ENCODE measurements at places on chromosomes 5 and 9. TPM values are rescaled to one million over a fixed set of nuclear protein-coding genes. Genes with fewer than 3 reads are reported as not detected.

OTULINL gene
- total RNA-seq = 9.9 TPM

HCN1 gene
- 0.12 TPM for total RNA-seq

FSD1L gene
- total RNA-seq = 9.3 TPM

ZNF366 gene
- 3.1 TPM for total RNA-seq

PCDHB12 gene
- total RNA-seq = 3.5 TPM

HAPLN1 gene
- 0.58 TPM for total RNA-seq

FGFR4 gene
- total RNA-seq = 233 TPM

EGFLAM gene
- 4.3 TPM for total RNA-seq

STPG3 gene
- total RNA-seq = not detected

ZCCHC7 gene
- 16.5 TPM for total RNA-seq

ZNF608 gene
- total RNA-seq = 37.1 TPM

WWC1 gene
- total RNA-seq = 58.4 TPM

PCDHGB4 gene
- 5.2 TPM for total RNA-seq

ARAP3 gene
- total RNA-seq = 24.2 TPM

PCDHGA2 gene
- 6.7 TPM for total RNA-seq

PCDHGC5 gene
- 2.0 TPM for total RNA-seq

SH3RF2 gene
- 106 TPM for total RNA-seq

GRCh38 chr5:143536364-143536763, 132.9 kb upstream of the NR3C1 start:
- no peak for DNase-seq

GRCh38 chr9:98124637-98125426, 5.8 kb upstream of the TRIM14 start:
- DNase-seq = no peak

GRCh38 chr5:54621048-54621447, 103.5 kb downstream of the SNX18 start:
- no peak for DNase-seq

GRCh38 chr5:635306-636055, 23.3 kb downstream of the CEP72 start:
- peak; percentile 7 for DNase-seq

- no peak for DNase-seq
Measured at GRCh38 chr5:7868427-7868772, 431 bp downstream of the FASTKD3 start.

DNA sequence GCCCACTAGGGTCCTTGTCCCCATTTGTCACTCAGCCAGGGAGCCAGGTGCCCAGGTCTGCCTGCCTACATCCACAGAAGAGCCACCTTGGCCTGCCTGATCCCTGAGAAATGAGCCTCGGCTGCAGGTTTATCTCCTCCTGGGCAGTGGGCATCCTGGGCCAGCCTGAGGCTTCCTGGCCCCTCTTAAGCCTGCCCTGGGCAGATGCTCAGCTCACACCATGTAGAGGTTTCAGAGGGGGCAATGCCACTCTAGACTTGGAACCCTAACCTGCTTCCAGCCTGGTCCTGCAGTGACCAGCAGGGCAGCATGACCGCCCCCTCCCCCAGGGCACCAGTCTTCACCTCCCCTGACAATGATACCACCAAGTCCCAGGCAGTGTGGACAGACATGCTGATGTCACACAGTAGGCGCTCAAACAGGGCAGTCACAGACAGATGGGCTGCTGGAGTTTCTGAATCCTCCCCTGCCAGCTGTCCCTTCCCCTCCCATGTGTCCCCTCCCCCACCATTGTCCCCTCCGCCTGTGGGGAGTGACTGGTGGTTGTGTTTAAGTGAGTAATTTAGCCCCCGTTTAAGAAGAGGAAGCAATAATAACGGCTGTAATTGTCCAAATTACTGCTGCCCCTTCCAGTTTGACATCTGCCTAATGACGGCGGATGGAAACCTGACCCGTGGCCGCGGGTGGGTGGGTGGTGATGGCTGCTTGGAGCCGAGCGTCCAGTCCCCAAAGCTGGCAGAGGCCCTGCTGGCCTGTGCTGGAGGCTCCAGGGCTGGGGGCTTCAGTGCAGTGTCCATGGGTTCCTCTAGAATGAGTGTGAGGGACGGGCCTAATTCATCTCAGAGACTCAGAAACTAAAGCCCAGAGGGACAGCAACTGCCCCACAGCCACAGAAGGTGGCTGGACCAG, 147.7 kb downstream of the BARX1 start:
- DNase-seq = no peak

GRCh38 chr5:56270568-56271392, 37.6 kb upstream of the ANKRD55 start:
- DNase-seq = peak; percentile 82

- DNase-seq = peak; percentile 65
Measured at GRCh38 chr5:100900796-100901781, 2.0 kb downstream of the ST8SIA4 start.

GRCh38 chr9:68522131-68522530, 18.6 kb downstream of the TMEM252 start:
- DNase-seq = no peak

GRCh38 chr5:32654427-32654826, 56.7 kb upstream of the NPR3 start:
- no peak for DNase-seq

- no peak for DNase-seq
Measured at GRCh38 chr5:6715271-6715670, 2.0 kb downstream of the TENT4A start.

- DNase-seq = no peak
Measured at GRCh38 chr9:84121991-84122523, 141.5 kb downstream of the RMI1 start.

- DNase-seq = no peak
Measured at GRCh38 chr5:181173420-181174342, 26.3 kb downstream of the OR2V2 start.

GRCh38 chr5:60576425-60576824, 123.5 kb downstream of the DEPDC1B start:
- DNase-seq = no peak

- no peak for DNase-seq
Measured at GRCh38 chr5:111668477-111669414, 88.2 kb downstream of the NREP start.

- DNase-seq = no peak
Measured at GRCh38 chr9:93226819-93227218, 42.9 kb downstream of the WNK2 start.

GRCh38 chr5:40334242-40334635, 345.5 kb upstream of the PTGER4 start:
- DNase-seq = no peak

- DNase-seq = no peak
Measured at GRCh38 chr9:71364186-71364955, 242.9 kb upstream of the TRPM3 start.

GRCh38 chr9:134602547-134603362, 38.8 kb upstream of the COL5A1 start:
- DNase-seq = peak; percentile 68

GRCh38 chr5:92418341-92418740, 1035.2 kb upstream of the ARRDC3 start:
- DNase-seq = no peak

DNA sequence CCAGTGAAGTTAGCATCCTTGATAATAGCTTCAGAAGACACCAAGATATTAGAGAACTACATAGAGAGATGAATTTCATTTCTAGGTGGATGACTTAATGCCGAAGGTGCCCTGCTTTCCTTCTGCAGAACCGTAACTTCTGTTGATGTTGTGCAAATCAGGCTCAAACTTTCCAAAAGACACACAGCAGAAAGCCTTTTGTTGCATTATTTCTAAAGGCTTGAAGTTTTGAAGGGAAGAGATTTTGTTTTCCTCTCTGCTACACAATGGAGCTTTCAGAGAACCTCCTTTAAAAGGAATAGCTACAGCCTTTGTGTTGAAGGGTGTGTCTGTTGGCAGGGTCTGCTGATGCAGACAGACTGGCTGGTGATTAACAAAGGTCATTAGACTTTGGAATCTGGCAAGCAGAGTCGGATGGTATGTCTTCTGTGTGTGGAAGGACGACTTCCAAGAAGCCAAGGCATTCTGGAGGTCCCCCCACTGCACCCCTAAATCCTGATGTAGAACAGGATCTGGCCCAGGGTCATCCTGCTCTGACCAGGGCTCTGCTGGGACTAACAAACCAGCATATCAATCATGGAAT, 57.8 kb downstream of the ZNF462 start:
- peak; percentile 75 for DNase-seq

GRCh38 chr5:400282-401145, 42.5 kb upstream of the EXOC3 start:
- peak; percentile 7 for DNase-seq

DNA sequence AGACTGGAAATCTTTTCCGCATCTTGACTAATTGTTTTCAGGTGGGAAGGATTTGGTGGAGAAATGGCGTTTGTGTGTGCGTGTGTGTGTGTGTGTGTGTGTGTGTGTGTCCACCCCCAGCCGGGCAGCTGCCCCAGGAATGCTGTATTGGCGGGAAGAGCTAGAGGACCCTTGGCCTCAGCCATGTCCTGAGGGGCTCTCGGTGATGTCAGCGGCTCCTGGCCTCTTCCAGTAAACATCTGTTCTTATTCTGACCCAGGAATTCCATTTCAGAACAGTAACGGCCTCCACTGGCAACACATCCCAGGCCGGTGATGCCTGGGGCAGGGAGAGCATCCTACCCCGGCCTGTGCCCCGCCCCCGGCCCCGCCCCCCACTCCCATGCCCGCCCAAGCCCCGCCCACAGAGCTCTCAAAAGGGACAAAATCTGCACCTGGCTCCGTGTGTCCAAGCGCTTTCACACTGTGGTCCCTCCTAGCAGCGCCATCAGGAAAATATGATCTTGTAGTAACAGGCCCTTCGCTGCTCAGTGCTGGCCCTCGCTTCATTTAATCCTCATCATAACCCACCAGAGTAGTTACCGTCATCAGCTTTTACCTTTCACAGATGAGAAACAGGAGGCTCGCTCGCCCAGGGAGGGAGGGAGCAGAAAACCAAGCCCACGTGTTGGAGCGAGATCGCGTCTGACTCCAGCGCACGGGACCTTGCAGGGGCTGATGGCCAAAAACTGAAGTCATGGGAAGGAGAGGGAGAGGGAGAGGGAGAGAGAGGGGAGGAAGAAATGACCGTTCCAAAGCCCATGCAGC, 18.9 kb downstream of the ADAMTS2 start:
- peak; percentile 35 for DNase-seq

DNA sequence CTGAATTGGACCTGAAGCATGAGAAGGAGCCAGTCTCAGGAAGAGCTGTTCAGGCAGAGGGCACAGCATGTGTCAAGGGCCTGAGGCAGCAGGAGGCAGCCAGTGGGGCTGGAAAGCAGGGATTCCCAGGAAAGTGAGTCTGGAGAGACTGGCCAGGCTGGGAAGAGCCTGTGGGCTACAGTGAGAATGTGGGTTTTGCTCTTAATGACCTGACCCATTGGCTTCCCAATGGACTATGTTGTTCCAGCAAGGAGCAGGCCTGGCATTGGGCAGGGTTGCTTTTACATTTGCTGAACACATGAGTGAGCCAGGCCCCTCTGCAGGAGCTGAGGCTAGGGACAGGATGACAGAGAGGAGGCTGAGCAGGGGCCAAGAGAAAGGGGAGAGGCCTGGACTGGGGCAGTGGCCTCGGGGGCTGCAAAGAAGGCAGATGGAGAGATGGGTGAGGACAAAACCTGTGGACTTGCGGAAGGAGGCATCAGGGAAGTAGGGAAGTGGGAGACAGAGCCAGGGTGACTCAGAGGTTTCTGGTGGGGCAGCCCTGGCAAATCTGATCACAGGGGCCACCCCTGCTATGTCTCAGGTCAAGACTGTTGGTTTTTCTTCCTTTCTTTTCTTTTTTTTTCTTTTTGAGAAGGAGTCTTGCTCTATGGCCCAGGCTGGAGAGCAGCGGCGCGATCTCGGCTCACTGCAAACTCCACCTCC, 65.9 kb upstream of the NEK6 start:
- no peak for DNase-seq

GRCh38 chr5:179824745-179825112, 4.0 kb downstream of the SQSTM1 start:
- no peak for DNase-seq

DNA sequence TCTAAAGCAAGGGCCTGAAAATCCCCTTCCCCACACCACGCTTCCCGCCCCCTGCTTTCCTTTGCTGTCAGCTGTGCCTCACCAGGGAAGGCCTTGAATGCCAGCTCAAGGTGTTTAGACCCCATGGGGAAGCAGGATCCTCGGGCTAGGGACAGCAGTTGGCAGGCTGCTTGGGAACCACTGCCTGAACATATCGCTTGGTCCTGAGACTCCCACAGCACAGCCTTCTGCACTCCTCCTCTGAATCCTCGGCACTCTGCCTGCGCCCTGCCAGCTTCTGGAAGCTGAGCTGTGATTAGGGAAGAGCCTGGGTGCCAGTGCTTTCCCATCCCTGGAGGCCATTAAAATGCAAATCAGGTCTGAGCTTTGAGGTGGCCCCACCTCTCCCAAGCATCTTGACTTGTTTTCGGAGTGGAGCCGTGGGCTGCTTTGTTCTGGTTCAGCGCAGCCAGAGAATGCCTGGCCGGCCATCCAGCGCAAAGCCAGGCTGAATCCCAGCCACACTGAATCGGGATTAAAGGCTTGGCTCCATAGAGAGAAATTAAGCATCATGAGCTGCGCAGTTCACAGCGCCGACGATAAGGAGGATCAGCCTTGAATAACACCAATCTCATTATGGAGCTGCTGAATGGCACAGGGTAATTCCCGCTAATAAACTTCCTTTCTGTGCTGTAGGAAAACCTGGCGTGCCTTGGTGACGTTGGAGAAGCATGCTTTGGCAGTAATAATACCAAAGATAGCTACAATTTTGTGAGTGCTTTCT, 40.0 kb downstream of the AMBP start:
- peak; percentile 8 for DNase-seq

DNA sequence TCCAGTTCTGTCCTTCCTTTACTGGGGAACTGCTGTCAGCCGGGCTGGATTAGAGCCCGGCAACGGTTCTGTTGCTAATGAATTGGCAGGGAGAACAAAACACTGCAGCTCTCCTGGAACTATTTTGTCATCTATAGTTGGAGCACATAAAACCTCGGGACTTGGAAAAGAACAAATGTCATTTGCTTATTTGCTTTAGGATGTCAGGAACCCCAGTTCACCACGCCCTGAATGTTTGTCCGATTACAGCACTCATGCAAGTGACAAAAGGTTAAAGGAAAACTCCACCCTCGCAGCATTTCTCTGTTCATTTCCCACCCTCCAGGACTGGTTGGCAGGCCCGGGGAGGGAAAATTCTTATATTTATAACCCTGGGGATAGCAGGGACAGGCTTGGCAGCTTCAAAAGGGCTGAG, 66.4 kb upstream of the PLPP1 start:
- peak; percentile 77 for DNase-seq

- no peak for DNase-seq
Measured at GRCh38 chr5:73254642-73255041, 81.6 kb downstream of the TMEM174 start.

- no peak for DNase-seq
Measured at GRCh38 chr5:82107267-82107666, 135.4 kb downstream of the ATG10 start.

- no peak for DNase-seq
Measured at GRCh38 chr5:124740991-124741583, 5.4 kb downstream of the ZNF608 start.

GRCh38 chr9:6098431-6098830, 83.0 kb upstream of the RANBP6 start:
- no peak for DNase-seq

Data from mucosa of gallbladder (tissue), 1 donor.